Lung microvascular endothelial cell (primary cell): ENCODE measurements at places on chromosomes 2 and 18. TPM values are rescaled to one million over a fixed set of nuclear protein-coding genes. Genes with fewer than 3 reads are reported as not detected.
A peak's percentile ranks its signal among the peaks of the same experiment; 100 is the strongest.

Gene ABCB11
- total RNA-seq = under 0.01 TPM in 1 of 2 replicates, not detected in the other

Gene SCN3A
- total RNA-seq = 1.3 and 33.1 TPM in 2 replicates

Gene SFXN5
- total RNA-seq = 8.1 and 8.9 TPM in 2 replicates

Gene SAG
- not detected in 2 replicates for total RNA-seq

- DNase-seq = no peak
These were observed 9.7 kb downstream of the CAMKMT start for GRCh38 chr2:44371445-44371844.

DNA sequence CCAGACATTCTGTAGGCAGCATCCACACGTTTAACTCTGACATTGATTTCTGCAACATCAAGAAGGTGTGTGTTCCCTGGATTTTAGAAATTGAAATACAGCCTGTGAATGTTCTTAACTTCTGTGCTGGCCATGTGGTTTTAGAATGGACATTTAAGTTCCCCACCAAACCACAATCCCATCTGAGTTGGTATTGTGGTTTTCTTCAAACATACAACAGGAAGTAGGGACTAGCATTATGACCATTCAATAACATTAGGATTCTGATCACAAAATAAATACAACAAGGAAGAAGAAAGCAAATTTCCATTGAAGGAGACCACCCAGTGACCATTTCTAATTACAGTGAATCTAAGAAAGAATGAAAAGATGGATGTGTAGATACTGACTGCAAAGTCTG, 51.2 kb downstream of the MAP3K20 start:
- peak; percentile 6 for DNase-seq

Gene CD226
- total RNA-seq = 0.40 and 1.3 TPM in 2 replicates

- no peak for DNase-seq
These were observed 175.5 kb downstream of the ZNF407 start for GRCh38 chr18:74773171-74773624.

Gene SH3RF3
- total RNA-seq = 4.8 and 7.3 TPM in 2 replicates

Gene DTNA
- total RNA-seq = 0.40 and 0.44 TPM in 2 replicates

DNA sequence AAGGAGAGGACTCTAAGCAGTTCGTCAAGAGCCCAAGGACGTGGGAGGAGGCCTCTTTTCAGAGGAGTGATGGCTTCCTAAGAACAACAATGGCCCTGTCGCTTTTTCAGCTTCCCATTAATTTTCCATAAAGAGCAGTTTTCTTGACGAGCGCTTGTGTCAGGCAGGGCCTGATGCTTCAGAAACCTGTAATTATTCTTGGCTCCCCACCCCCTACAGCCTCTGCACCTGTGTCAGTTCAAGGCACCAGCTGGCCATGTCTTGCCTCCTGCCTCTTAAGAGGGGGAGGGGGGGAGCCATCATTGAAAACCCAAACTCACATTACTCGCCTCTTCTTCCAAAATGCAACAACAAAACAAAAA, 32.3 kb downstream of the KLF7 start:
- no peak for DNase-seq

DNA sequence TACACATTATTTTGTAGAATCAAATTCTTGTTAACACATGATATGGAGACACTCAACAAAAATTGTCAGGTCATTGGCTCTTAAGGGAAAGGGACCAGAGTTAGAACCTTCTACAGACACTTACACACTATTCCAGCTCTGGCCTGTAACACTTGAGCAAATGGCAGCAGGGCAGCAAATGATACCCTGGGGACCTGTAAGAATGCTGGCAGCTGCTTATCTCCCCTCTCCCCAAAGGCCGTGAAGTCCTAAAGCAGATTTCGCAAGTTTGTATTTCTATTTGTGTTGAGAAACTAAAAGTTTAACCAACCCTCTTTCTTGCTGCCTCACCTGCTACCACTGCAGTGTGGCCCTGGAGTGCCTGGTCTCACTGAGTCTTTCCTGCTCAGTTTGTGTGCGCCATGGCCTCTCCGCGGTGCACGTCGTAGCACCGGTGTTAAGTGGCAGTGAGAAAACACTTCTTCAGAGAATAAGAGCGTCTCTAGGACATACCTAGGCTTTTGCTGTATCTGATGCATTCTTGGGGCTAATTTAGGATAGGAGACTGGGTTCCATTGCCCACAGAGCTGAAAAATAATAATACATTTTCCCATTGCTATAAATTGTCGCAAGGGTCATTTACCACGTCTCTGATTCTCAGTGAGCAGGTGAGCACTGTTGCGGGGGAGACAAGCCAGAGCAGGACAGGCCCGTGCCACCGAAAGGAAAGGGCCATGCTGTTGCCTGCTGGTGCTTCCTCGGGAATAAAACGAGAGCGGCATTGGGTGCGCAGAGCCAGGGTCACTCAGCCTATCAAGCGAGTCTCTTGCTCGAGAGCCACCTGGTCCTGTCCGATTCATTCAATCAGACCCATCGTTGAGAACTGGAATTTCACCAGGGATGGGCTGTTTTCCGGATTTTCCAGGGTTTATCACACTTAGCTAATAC, 204.9 kb downstream of the PTGR3 start:
- no peak for DNase-seq

DNA sequence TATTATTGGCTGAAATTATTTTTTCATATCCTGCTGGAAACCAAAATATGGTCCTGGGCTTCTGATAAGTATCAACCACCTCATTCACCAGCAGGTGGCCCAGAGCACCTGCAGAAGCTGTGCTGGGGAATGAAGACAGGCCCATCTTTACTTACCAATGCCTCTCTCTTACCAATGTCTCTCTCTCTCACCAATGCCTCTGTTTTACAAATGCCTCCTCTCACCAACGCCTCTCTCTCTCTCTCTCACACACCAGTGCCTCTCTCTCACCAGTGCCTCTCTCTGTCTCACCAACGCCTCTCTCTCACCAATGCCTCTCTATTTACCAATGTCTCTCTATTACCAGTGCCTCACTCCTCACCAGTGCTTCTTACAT, 2.3 kb upstream of the MAL start:
- no peak for DNase-seq

Gene ATP6V1C2
- total RNA-seq = under 0.01 TPM in 2 replicates

Gene COBLL1
- 1.7 and 4.2 TPM in 2 replicates for total RNA-seq

Gene TCF7L1
- total RNA-seq = 2.8 and 7.5 TPM in 2 replicates

- DNase-seq = no peak
These were observed 22.2 kb downstream of the IL1R2 start for GRCh38 chr2:102014041-102014345.

DNA sequence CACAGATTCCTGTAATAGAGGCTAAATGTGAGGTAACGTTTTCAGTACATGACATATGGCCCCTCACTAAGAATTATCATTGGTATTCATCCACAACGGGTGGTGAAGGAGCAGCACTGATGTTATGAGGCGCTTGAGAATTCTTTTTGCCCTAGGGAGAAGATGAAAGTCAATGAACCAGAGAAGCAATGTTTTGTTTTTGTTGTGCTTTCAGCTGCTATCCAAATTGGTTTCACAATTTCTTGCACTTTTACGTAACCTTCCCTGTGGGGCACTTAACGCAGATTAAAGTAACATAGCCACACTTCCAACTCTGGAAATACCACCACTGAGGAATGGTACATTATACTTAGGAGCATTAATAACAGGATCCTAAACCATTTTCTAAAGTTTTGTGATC, 13.3 kb upstream of the CCDC85A start:
- no peak for DNase-seq

Gene GLI2
- total RNA-seq = under 0.01 TPM in 1 of 2 replicates, not detected in the other
